ENCODE measurements at places on chromosomes 7 and 10.

GRCh38 chr10:22320591-22321155 lies at the start of gene BMI1:
Gene BMI1 (plus strand): TSS chr10:22321099. CDS start chr10:22326450, 5,351 bp downstream.
- DNase-seq = peak; percentile 68

- peak; percentile 17 for DNase-seq
Observed at GRCh38 chr10:31822150-31822549, 106.5 kb downstream of the ARHGAP12 start.

DNA sequence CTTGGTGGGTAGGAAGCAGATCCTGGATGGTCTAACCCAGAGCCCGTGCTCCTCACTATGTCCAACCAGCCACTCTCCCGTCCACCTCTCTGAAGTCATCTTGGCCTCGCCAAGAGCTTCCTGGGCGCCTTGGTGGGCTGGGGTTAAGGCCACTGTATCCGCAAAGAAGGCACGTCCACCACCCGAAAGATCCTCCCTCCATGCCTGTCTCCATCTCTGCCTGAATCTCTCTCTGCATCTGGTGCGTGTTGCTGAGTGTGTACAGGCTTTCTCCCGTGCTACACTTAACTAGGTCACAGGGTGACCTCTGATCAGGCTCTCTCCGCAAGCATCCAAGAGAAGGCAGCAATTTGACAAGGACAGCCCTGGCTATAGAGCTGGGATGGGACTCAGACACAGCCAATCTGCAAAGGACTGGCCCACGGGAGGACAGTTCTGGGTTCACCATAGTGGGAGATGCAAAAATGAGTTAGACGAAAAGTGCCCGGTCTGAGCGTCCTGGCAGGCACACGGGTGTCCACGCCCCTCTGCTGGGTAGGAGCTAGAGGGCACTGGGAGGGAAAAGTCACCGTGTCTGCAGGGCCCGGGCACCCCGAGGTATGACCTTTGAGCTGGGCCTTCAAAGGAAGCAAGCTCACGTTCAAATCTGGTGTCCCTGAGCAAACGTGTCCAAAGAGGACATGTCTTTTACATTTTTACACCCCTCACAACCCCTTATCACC lies 9.4 kb upstream of the RFC2 start:
- no peak for DNase-seq

- DNase-seq = peak; percentile 57
Observed at GRCh38 chr10:28089467-28089866, 90.6 kb upstream of the ODAD2 start.

DNA sequence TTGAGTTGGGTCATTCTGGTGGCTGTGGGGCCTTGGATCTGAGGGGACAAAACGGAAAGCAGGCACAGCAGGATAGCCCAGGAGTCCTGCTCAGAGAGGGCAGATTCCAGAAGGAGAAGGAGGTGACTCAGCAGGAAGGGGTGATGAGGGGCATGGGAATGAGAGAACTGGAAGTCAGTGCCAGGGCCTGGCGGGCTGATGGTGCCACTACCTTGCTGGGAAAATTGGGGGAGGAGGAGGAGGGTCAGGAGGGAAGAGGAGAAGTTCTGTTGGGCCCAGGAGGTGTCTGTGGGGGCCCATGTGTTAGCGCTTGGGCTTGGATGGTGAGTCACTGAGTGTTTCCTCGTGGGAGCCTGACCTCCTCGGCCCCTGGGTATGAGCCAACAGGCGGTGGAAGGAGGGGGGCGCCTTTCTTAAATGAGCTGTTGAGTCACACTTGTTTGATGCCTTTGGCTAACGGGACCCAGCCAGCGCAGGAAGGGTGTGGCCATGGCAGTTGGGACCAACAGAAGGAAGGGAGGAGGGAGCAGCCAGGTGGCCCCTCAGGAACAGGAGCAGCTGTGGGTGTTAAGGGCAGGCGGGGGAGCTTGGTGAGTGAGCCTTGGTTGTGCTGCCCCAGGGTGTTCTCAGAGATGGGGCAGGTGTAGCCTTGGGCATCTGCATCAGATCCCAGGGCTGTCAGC lies 130.0 kb upstream of the BTBD16 start:
- DNase-seq = peak; percentile 98

- no peak for DNase-seq
Observed at GRCh38 chr7:883055-884021, 7.0 kb downstream of the GET4 start.

DNA sequence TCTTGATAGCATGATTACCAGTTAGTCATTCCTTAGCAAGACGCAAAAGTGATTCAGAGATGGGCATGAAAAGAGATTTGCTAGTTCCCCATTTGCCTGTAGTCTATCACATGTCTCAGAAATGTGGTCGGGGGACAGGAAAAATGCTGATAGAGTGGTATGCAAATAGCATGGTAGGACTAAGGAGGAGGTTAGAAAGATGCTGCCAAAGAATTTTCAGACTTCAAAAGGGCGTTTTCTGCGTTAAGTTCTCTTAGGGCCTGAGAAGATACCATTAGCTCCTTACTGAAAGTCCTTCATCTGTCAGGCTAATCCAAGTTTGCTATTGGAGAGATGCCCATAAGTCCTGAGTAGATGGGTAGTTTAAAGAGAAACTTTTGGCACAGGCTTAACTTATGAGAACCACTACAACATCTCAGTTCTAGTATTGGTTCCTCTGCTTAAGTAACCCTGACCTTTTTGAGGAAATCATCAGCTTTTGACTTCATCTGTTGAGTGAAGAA lies 2.7 kb downstream of the CALD1 start:
- no peak for DNase-seq

Data from foreskin fibroblast (primary cell).